Left kidney (tissue), 8 donors: ENCODE measurements at places on chromosomes 12 and 14. TPM values are rescaled to one million over a fixed set of nuclear protein-coding genes. Genes with fewer than 3 reads are reported as not detected.

DNA sequence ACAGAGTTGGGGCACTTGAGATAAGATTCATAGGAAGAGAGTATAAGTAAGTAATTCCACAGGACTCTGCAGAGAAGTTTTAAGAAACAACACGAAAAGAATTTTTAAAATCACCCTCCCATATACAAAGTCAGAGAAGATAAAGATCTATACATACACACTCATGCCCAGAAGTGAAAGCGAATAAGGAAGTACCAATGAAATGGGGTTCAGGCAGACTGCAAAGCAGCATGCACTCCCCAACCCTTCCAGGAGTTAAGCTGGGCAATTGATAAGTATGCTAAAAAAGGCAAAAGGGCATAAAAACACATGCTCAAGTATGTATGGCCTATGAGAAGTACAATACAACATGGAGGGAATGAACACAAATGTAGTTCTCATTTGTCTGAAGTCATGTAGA lies 246.2 kb upstream of the GRIP1 start:
- no peak for DNase-seq

- DNase-seq, result no peak
Measured at GRCh38 chr14:60760644-60761364, 26.2 kb downstream of the MNAT1 start.

- DNase-seq, result no peak
Measured at GRCh38 chr12:122059203-122059960, 19.2 kb upstream of the MLXIP start.

DNA sequence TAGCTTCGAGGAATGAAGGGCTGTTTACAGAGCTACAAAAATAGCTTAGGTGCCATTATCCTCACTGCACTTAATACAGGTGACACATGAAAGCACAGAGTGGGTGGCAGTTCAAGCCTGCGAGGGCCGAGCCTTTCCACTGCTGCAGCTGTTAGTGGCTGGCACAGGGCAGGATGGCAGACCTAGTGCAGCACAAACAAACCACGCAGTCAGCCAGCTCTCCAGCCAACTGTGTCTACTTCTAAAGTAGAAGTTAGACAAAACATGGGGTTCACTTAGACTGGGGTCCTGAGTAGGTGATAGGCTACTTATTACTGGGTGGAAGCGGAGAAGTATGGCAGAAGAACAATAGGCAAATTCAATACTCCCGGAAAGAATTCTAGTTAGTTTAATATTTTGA lies 95.4 kb downstream of the DUSP16 start:
- no peak for DNase-seq

SLC8A3 gene
- polyA plus RNA-seq, result 0.62 TPM

- no peak for DNase-seq
Measured at GRCh38 chr12:123278101-123278627, 6.5 kb upstream of the CDK2AP1 start.

DNA sequence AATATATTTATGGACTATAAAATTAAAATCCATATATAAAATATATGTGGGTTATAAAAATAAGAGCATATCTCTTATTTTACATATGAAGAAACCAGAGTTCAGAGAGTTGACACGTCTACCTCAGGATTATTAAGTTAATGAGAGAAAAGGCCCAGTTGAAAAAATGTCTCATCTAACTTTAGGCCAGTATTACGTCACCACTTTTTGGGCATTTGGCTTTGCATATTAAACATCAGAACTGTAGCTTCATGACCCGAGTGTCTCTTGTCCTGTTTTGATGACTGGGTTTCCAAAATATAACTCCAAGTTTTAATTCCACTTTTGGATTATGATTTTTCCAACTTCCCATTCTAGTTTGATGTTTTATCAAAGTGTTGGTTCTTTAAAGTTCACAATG lies 1026.1 kb downstream of the SLC6A15 start:
- no peak for DNase-seq

PRPH gene
- not detected for polyA plus RNA-seq

DNA sequence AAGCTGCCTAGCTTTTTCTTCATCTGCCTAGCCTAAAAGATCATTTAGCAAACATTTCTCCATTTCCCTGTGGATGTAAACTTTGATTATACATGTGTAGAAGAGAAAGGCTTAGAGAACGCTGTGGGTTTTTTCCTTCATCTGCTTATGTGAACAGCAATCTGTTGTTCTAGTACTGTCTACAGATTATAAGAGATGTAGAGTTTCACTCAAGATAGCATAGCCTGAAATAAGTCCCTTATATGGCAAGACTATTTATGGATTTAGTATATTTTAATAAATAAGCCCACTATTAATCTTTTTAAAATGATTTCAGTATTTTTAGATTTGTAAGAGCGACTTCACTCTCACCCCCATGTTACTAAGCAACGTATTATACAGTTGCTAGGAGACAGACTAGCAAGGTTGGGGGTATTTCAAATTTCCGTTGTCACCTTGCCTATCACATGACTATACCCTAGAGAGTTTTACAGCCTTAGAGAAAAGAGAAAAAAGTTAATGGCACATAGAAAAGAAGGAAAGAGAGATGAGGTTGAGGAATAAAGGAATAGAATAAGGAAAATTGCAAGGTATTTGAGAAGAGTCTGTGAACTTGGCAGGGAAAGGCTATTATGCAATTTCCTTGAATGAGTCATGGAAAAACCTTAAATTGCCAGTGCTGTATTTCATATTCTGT lies 12.2 kb upstream of the TUBA1A start:
- peak; percentile 48 for DNase-seq

ADCY6 gene
- 94.3 TPM for polyA plus RNA-seq
